ENCODE measurements at places on chromosomes 7 and 10. TPM values are rescaled to one million over a fixed set of nuclear protein-coding genes. Genes with fewer than 3 reads are reported as not detected.

The VAX1 gene
- total RNA-seq = not detected

The MBL2 gene
- total RNA-seq = not detected

The PON3 gene
- not detected for total RNA-seq

The CFAP58 gene
- total RNA-seq = not detected

The CHST15 gene
- total RNA-seq = 0.22 TPM

The CHCHD3 gene
- total RNA-seq = 31.5 TPM

The FLNC gene
- not detected for total RNA-seq

The CDC14C gene
- not detected for total RNA-seq

The TMEM273 gene
- 7.9 TPM for total RNA-seq

The ALOX5 gene
- total RNA-seq = 1.2 TPM

The AQP1 gene
- 0.20 TPM for total RNA-seq

DNA sequence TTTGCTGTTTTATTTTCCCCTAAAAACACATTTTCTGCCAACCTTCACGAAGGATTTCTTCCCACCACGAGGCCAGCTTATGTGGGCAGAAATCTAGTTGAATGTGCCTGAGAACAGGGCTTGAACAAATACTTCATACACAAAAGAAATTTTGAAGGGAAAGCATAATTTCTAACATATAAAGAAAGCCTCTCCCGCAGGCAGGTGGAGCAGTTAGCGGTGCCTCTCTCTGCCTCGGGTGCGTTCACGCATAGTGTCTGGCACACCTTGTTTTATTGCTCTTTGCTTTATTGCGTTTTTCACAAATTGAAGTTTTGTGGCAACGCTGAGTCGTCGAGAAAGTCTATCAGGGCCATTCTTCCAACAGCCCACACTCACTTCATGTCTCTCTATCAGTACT lies 7.0 kb upstream of the CSGALNACT2 start:
- H3K4me1 ChIP-seq = peaks cover 14% of the 10 kb centered on the region
- DNase-seq = no peak
- H3K27me3 ChIP-seq = no peaks in the 10 kb centered on the region
- no peaks in the 10 kb centered on the region for H3K36me3 ChIP-seq

DNA sequence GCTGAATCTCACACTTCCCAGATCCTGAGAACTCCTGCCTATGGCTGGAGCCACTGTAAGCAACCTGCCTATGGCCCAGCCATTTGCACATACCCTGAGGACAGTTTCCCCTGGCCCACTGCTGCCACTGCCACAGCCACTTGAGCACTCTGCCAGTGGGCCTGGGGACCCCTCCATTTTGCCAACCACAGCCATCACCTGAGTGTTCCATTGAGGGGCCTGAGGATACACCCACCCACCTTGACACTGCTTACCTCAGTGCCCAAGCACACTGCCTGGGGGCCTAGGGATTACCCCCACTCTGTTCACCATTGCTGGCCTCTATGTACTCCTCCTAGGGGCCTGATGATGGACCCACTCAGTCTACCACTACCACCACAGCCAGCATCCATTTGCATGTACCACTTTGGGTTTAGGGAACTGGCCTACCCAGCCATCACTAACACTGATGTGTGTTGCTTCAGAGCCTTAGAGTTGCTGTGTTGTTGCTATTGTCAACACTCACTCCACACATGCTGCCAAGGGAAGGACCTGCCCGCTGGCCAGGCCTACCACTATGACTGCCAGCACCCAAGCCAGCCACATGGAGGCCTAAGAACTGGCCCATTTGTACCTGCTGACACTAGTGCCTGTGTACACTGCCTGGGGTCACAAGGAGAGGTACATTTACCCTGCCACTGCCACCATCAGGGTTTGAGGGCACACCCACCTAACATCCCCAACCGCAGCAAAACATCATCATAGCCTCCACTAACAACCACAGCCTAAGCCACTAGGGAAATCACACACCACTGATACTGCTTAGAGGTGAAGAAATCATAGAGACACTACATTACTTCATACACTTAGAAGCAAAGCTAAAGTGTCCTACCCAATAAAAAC lies 45.9 kb upstream of the ANTXRL start:
- H3K27me3 ChIP-seq = no peaks in the 10 kb centered on the region
- H3K27ac ChIP-seq = no peak overlapping the region
- peaks cover 68% of the 10 kb centered on the region for H3K36me3 ChIP-seq
- H3K4me1 ChIP-seq = peaks cover 5% of the 10 kb centered on the region

GRCh38 chr10:29621161-29621560 lies 13.6 kb downstream of the SVIL start:
- no peaks in the 10 kb centered on the region for H3K36me3 ChIP-seq
- no peak overlapping the region for H3K27ac ChIP-seq
- no peak for DNase-seq
- no peak overlapping the region for H3K4me3 ChIP-seq
- H3K27me3 ChIP-seq = no peaks in the 10 kb centered on the region

- no peaks in the 10 kb centered on the region for H3K36me3 ChIP-seq
- DNase-seq = no peak
- H3K4me1 ChIP-seq = no peaks in the 10 kb centered on the region
- H3K27ac ChIP-seq = no peak overlapping the region
These were observed 3.7 kb downstream of the CFAP46 start for GRCh38 chr10:132938472-132939339.

- no peak overlapping the region for H3K27ac ChIP-seq
- H3K4me3 ChIP-seq = peak overlapping the region; percentile 26
- no peak for DNase-seq
- H3K27me3 ChIP-seq = no peaks in the 10 kb centered on the region
These were observed 8.8 kb downstream of the ZNF92 start for GRCh38 chr7:65382452-65382851.

DNA sequence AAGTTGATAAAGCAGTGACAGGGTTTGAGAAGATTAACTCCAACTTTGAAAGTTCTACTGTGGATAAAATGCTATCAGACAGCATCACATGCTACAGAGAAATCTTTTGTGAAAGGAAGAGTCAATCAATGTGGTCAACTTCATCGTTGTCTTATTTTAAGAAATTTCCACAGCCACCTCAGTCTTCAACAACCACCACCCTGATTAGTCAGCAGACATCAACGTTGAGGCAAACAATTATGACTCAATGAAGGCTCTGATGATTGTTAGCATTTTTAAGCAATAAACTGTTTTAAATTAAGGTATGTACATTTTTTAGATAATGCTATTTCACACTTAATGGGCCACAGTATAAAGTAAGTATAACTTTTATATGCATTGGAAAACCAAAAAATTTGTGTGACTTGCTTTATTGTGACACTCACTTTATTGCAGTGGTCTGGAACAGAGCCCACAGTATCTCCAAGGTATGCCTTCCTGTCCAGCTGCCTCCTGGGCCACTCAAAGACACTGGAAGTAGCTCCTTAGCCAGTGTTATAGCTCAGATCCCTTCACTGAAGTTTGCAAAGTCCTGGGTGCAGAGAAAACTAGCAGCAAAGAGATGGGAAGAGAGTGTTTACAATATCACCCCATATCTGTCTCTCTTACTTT lies 293.1 kb downstream of the ARHGAP12 start:
- no peaks in the 10 kb centered on the region for H3K36me3 ChIP-seq
- H3K27ac ChIP-seq = no peak overlapping the region
- H3K4me3 ChIP-seq = no peak overlapping the region
- peaks cover 2% of the 10 kb centered on the region for H3K27me3 ChIP-seq
- H3K4me1 ChIP-seq = no peaks in the 10 kb centered on the region

GRCh38 chr7:11818281-11818680 lies 13.7 kb downstream of the THSD7A start:
- no peaks in the 10 kb centered on the region for H3K4me1 ChIP-seq
- H3K27me3 ChIP-seq = no peaks in the 10 kb centered on the region
- H3K4me3 ChIP-seq = no peak overlapping the region
- H3K36me3 ChIP-seq = no peaks in the 10 kb centered on the region

DNA sequence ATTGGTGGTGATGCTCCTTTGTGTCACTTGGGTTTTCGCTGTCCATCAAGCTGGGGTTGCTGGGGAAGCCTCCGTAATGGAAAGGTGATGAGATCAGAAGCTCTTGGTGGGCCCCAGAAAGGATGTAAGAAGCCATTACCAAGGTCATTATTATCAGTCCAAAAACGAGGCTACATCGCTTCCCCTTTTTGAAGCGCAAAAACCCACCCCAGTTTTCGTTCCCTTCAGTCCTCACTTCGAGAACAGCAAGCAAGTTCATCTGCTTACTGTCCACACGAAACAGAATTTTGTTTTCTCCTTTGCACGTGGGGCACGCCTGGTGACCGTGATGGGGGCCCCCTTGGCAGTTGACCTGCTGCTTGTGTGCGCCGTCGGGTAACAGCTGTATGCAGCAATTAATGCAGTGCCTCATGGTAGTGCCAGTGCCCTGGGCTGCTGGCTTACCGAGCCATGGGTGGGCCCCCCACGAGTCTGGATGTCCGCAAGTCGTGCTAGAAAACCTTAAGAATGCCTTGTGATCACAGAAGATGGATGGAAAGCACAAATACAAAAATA lies 47.5 kb downstream of the CHST15 start:
- H3K4me3 ChIP-seq = no peak overlapping the region
- no peaks in the 10 kb centered on the region for H3K27me3 ChIP-seq
- H3K4me1 ChIP-seq = no peaks in the 10 kb centered on the region
- DNase-seq = no peak

- no peak overlapping the region for H3K4me3 ChIP-seq
- no peak for DNase-seq
- H3K36me3 ChIP-seq = no peaks in the 10 kb centered on the region
- no peaks in the 10 kb centered on the region for H3K27me3 ChIP-seq
These were observed 280.5 kb downstream of the WDR11 start for GRCh38 chr10:121131426-121132265.

DNA sequence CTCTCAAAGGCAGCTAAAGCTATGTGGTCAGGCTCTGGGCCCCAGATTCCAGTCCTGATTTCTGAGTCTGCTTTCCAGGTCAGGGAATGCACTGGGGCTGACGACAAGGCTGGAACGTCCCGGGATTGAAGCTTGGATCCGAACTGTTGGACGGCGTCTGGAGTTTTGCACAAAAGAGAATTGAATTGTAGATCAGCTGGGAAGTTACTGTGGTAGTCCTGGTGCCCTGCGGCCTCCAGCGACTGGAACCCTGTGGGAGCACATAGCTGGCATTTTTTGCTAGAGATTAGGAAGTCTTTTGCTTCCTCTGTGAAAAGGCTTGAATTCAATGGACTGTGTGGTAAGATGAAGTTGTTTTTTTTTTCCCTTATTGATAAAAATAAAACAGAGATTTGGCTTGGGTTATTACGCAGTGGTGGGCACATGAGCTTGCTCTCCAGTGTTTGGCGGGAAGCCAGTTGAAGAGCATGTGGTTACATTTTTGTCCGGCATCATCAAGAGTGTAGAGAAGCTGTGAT lies at the start of gene HK1:
Gene HK1 (plus strand): TSS at position 51 of the 518 bp plus-strand sequence.
- no peak within 1 kb of the TSS for H3K4me3 ChIP-seq
- no peaks in the 10 kb centered on the region for H3K36me3 ChIP-seq
- H3K27ac ChIP-seq = no peak within 1 kb of the TSS
- H3K4me1 ChIP-seq = no peaks in the 10 kb centered on the region

DNA sequence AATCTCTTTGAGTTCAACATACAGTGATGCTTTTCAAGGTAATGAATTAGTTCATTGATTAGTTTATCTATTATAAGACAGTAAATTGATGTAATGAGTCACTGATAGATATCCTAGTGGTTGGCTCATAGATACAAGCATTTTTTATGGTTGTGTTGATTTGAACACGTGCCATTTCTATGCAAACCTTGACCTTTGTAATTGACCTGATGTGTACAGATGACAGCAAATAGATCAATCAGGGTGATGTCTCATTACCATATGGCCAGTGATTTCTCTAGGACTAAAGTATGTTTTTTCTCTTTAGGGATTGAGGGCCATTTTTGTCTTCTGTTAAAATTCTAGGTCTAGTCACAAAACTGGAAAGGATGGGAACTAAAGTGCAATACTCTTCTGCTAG lies 760.3 kb upstream of the GALNT17 start:
- no peak for DNase-seq
- H3K4me1 ChIP-seq = no peaks in the 10 kb centered on the region
- H3K36me3 ChIP-seq = no peaks in the 10 kb centered on the region
- no peak overlapping the region for H3K4me3 ChIP-seq
- no peaks in the 10 kb centered on the region for H3K27me3 ChIP-seq

DNA sequence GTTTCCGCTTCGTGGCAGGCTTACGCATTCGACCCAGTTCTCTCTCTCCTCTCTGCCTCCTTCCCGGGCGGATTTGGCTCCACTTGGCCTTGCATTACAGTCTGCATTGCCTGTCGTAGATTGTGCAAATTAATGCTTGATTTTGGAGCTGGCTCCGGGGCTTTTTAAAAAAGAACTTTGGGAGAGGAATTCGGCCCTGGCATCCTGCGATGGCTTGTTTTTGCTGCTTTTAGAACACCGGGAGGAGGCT lies 767 bp downstream of the EIF4EBP2 start:
- peak overlapping the region; percentile 92 for H3K27ac ChIP-seq
- DNase-seq = no peak
- peak overlapping the region; percentile 91 for H3K4me3 ChIP-seq
- H3K36me3 ChIP-seq = no peaks in the 10 kb centered on the region
- peaks cover 39% of the 10 kb centered on the region for H3K4me1 ChIP-seq

- no peak overlapping the region for H3K27ac ChIP-seq
- no peak for DNase-seq
These were observed 168.3 kb upstream of the LRGUK start for GRCh38 chr7:133958822-133959221.

DNA sequence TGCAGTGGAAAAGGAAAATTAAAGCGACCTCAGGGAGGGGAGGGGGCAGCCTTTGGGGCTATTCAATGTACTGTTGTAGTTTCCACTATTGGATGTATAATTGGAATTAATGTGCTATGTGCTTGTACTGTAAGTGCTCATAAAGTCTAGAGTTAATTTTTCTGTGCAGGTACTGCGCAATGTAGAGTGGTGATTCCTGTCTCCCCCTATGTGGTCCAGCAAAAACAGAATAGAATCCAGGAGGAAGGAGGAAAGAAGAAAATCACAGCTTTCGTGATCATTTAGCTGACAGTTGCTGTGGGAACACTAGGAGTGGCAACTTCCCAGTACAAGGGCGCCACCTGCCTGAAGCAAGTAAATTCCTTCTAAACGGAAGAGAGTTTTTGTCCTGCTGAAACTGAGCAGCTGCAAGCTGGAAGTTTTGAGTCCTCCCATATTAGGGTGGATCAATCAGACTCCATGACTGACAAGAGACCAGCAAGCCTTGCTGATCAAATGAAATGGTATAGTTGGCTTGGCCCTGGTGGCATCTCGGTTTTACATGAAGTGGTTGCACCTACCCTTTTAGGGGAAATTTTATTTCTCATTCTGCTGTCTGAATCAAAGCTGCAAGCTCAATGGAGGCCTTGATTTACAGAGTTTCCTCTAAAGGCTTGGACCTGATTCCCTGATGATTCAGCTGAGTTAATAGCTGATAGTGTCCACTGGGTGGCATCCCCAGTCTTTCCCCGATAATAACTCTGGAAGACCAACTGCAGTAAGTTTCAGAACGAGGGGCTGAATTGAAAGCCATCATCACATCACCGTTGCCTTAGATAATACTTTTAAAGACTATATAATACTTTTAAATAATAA lies 299.8 kb downstream of the HGF start:
- no peak for DNase-seq
- H3K27me3 ChIP-seq = no peaks in the 10 kb centered on the region
- no peaks in the 10 kb centered on the region for H3K4me1 ChIP-seq
- H3K27ac ChIP-seq = no peak overlapping the region
- no peak overlapping the region for H3K4me3 ChIP-seq

GRCh38 chr10:133274751-133275683 lies 1.7 kb downstream of the ADAM8 start:
- H3K4me1 ChIP-seq = peaks cover 57% of the 10 kb centered on the region
- DNase-seq = peak; percentile 74
- no peaks in the 10 kb centered on the region for H3K27me3 ChIP-seq
- H3K27ac ChIP-seq = peak overlapping the region; percentile 95
- H3K4me3 ChIP-seq = peak overlapping the region; percentile 82
